NCI-H1105 (cell line): ENCODE measurements at places on chromosomes 5 and 9.

- no peak for DNase-seq
Measured at GRCh38 chr5:39757131-39757530, 332.4 kb upstream of the DAB2 start.

GRCh38 chr5:81789033-81789432 lies 38.1 kb upstream of the SSBP2 start:
- DNase-seq, result no peak

DNA sequence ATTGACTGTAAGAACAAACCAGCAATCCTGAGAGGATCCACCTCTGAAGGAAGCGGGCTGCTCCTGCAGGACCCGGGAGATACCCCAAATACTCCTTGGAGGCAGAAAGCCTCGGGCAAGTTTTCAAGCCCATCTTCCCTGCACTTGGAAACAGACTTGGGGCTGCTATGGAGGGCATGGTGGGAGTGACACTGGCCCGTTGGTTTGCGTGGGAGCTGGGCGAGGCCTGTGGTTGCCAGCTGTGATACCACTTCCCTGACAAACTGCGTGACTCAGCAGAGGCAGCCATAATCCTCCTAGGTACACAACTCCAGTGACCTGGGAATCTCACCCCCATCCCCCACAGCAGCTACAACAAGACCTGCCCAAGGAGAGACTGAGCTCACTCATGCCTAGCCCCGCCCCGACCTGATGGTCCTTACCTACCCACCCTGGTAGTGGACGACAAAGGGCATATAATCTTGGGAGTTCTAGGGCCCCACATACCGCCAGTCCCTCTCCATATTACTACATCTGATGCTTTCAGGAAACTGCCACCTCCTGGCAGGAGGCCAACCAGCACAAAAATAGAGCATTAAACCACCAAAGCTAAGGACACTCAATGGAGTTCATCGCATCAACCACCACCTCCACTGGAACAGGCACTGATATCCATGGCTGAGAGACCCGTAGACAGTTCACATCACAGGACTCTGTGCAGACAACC lies 38.1 kb upstream of the VLDLR start:
- no peak for DNase-seq

GRCh38 chr9:20208961-20209371 lies 413.3 kb downstream of the MLLT3 start:
- DNase-seq, result no peak

DNA sequence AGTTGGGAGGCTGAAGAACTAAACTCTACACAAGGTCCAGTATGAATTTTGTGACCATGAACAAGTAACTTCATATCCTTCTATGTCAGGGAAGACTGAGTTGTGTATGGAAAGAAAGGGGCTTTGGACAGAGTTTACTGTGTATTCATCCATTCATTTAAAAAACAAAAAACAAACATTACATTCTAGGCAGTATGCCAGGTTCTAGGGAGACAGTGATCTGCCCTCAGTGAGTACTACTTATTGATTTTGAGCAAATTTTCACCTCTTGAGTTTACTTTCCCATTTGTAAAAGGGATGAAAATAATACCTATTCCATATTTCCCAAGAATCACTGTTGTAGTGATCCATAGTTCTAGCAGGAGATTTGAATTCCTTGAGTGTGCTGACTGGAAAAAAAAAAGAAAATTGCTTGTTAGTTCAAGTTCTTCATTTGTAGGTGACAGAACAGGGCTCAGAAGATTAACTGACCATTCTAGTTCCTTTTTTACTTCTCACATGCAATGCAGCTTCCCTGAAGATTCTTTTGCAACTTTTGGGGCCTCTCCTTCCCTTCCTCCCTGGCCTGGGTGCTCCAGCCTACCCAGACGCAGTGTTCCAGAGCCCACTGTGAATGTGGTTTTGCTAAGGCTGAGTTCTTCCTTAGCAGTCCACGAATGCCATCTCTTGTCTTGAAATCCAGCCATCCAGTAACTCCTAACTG lies 2.6 kb upstream of the GAPVD1 start:
- no peak for DNase-seq
